RPMI7951 (cell line): ENCODE measurements at places on chromosomes 11 and 22.

GRCh38 chr11:119693253-119693815, 35.7 kb downstream of the NECTIN1 start:
- no peak for DNase-seq

GRCh38 chr22:17699696-17700340, 61.3 kb downstream of the BCL2L13 start:
- DNase-seq = no peak

GRCh38 chr11:83140691-83141455, 16.1 kb upstream of the PCF11 start:
- no peak for DNase-seq

DNA sequence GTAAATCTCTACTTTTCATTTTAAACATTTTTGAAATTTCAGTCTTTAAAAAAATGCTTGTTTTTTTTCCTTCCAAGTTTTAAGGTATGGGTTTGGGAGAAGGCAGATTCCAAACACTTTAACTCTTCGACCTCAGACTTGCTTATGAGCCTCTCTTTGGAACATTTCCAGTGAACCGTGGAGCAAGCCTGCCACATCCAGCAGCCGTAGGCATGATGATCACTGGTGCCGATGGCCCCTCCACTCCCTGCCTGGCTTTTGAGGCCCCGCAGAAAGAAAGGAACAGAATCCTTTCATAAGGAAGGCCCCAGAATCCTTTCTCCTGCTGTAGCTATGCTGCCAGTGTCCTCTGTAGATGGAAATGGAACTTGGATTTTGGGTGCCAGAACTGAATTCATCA, 50.7 kb downstream of the BMAL1 start:
- DNase-seq = no peak

DNA sequence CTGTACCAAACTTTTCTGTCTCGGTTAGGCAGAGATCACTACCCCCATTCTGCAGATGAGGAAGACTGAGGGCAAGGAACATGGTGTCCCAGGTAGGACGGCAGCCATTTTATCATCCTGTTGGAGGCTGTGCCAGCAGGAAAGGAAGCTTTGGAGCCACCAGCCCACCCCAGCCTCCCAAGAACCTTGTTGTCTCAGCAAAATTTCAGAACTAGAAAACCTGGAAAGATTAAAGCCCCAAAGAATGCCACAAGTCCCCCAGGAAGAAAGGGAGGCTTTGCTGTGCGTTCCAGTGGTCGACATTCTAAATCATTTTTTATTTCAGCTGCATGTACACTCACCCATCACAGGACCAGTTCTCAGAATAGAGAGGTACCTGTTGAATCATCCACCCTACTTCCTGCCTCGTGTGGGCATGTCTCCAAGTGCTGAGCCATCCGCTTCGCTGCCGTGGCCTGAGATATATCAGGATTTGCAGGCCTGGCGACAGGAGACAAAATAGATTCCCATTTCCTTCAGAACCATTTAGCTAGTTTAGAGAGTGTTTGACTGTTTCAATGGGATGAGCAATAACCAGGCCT, 13.0 kb upstream of the EIF3D start:
- peak; percentile 89 for DNase-seq

DNA sequence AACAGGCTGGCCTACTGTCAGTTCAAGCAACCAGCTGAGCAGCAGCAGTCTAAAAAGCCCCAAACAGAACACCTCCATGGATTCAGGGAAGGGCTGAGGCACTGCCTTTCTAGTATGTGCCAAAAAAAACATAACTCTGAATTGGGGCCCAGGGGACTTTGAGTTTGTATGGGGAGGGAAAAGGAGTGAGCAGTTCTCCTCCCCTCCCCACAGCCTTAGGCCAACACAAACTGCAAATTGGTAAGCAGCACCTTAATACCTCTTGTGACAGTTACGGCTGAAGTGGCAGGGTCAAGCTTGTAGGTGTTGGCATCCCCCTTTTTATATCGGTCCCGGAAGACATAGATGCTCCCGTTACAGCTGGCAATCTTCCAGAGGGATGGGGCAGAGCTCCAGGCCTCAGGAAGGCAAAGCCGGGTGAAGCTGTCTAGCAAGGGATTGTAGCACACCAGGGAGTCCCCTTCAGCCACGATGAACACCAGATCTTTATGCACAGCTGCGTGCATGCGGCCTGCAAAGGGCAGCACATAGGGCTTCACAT, 6.0 kb downstream of the KBTBD4 start:
- no peak for DNase-seq

DNA sequence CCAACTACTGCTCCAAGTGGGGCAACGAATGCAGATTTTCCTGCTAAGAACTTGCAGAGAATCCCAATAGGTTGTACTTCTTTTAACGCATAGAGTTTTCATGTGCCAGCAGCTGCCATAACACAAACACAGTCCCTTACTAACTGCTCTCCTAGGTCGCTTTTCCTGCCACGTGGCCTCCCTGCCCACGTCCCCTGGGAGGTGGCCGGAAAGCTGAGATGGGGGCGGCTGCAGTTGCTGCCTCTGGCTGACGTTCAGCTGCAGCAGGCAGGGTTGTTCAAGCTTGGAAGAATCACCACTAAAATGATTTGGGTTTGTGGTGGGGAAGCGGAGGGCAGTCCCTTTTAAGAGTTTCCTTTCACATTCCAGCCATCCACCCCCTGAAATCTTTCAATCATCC, 39.3 kb downstream of the ZNF202 start:
- DNase-seq = peak; percentile 7

DNA sequence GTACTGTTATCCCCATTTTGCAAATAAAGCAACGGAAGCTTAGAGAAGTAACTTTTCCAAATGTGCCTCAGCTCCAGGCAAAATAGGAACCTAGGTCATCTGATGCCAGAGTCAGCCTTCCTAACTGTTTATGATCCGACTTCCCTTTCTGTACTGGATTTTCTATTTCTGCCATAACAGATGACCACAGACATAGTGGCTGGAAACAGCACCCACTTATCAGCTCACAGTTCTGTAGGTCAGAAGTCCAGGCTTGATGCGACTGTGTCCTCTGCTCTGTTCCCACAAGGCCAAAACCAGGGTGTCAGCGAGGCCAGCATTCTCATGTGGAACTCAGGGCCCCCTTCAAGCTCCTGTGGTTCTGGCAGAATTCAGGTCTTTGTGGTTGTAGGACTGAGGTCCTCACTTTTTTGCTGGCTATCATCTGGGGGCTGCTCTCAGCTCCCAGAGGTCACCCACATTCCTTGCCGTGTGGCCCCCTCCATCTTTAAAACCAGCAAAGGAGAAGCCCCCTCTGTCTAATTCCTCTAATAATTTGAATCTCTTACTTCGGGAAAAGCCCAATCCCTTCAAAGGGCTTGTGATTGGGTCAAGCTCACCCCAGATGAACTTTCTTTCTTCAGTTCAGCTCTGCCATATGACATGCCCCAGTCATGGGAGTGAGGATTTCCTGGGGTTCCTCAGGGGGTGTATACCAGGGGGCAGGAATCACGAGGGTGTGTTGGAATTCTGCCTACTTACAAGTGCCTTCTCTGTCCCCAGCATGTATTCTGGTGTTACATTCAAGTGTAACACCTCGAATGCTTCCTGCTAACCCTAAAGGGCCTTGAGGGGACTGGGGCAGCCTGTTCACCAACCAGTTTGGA, 15.3 kb downstream of the KCNJ5 start:
- DNase-seq = no peak

DNA sequence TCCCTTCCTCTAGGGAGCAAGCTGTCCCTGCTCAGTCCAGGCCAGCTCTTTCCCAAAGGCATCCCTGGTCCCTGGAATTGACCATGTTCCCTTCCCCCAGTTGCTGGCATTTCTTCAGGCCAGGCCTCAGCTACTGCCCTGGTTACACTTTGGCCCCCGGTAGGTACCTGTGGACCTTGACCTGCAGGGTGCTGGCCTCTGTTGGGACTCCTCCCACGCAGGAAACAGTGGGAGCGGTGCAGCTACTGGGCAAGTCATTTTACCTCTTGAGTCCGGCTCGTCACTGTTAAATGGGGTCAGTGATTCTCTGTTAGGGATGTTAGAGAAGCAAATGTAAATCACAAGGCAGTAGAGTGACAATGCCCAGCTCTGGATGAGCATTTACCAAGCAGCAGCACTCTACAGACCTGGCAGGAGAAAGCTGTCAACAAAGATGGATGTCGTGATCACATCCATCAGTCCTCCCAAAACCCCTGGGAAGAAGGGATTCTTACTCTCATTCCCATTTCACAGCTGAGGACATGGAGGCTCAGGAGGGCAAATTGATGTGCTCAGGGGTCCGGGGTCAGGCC, 16.9 kb downstream of the MYO7A start:
- no peak for DNase-seq

DNA sequence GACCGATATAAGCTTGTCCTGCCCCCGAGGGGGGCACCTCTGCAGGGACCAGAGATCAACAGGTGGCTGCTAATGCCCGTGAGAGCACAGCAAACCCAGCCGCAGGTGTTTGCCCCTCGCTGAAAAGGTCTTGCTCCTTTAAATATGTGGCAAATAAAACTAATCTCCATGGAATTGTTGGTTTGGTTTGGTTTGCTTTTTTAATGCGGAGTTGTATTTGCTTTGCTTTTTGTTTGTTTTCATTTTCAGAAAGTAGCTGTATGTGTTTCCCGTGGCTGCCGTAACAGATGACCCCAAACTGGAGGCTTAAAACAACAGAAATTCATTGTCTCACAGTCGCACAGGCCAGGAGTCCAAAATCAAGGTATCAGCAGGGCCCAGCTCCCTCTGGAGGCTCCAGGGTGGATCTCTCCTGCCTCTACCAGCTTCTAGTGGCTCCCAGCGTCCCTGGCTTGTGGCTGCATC, 93.0 kb downstream of the CELSR1 start:
- DNase-seq = no peak

DNA sequence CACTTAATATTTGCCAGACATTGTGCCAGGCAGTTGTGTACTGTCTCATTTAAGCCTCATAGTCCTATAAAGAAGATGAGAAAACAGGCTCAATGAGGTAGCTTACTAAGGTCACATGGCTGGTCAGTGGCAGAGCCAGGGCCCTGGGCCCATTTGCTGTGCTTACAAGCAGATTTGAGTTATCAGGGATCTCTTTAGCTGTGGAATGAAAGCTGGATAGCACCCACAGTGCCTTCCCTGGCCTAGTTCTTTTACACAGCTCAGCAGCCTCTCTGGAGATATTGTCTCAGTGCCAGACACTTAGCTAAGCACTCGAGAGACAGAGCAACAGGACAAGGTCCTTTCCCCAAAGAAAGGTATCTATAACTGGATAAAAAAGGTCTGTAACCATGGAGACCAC, 6.1 kb downstream of the TMEM86A start:
- DNase-seq = no peak

DNA sequence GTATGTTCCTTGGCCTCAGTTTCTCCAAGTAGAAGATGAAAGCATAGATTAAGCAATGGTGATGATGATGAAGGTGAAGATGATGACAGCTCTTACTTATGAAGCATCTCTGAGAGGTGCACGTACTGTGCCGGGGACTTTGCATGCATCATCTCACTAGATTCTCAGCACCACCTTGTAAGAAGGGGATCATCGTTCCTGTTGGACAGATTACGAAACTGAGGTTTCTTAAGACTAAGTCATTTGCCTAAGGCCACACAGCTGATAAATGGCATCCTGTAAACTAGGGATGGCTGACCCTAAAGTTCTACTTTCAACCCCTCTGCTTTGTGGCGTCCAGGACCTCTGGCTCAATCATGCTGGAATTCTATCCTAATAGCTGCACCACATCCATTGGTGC, 8.7 kb downstream of the MS4A15 start:
- no peak for DNase-seq

DNA sequence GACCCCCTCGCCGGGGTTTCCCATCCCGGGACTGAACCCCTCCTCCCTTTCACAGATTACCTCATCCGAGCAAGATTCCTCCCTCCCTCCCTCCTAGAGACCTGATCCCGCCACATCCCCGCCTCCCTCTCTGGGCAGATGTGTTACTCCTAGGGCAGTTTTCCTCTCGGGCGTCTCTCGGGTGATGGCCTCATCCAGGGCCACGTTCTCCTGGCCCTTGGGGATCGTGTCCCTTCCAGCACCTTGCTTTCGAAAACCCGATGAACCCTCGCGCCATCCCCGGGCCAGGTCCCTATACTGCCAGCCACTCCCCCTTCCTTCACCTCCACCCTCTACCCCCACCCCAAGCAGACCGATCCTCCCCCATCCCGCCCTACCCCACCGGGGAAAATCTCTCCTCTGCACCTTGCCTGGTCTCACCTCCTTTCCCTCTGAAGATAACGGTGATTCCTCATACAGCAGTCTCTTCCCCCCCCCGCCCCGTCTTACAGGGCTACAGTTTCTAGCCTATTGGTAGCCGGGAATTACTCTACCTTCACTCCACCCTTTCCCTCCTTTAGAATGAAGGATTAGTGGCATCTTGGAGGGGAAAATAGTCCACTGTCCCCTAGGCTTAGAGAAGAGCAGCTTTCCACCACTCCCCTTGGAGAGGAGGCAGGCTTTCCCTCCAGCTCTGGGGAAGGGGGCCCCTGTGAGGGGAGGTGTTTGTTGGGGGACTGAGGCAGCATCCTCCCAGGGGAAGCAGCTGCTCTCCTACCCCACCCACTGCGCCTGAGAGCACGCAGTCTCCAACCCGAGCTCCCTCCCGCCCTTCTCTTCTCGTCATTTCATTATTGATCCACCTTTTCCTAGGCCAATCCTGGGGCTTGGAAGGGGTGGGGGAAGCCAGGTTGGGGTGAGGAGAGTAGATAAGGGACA, 1.2 kb downstream of the KMT2A start:
- peak; percentile 43 for DNase-seq

GRCh38 chr11:73233211-73233610, 15.1 kb downstream of the P2RY2 start:
- DNase-seq = no peak

- DNase-seq = no peak
These were observed 29.3 kb upstream of the CABP7 start for GRCh38 chr22:29690476-29690875.

GRCh38 chr11:3219281-3219892, 774 bp upstream of the MRGPRG start:
- no peak for DNase-seq

- no peak for DNase-seq
These were observed 254.2 kb downstream of the TBC1D22A start for GRCh38 chr22:47016631-47017030.

DNA sequence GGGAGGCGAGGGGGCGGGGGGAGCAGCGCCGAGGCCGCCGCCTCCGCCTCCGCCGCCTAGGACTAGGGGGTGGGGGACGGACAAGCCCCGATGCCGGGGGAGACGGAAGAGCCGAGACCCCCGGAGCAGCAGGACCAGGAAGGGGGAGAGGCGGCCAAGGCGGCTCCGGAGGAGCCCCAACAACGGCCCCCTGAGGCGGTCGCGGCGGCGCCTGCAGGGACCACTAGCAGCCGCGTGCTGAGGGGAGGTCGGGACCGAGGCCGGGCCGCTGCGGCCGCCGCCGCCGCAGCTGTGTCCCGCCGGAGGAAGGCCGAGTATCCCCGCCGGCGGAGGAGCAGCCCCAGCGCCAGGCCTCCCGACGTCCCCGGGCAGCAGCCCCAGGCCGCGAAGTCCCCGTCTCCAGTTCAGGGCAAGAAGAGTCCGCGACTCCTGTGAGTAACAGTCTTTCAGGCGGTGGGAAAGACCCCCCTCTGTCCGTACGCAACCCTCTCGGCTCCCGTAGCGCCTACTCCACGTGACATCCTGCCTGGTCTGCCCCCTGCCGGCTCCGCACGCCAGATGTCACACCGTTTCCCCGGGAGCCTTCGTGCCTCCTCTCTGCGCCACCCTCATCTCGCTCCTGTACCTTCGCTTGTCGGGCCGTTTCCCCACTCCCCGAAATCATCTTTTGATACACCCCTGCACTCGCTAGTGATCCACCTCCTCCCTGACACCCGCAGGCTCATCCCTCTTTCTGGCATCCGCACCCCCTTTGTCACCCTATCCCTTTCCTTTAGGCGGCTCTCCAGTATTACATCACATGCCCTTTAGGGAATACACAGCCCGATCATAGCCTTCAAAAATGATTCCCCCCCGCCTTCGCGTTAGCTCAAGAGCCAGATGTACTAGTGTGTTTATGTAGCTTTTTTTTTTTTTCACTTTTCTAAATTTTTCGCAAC, 598 bp downstream of the ZFP91 start:
- peak; percentile 90 for DNase-seq
